Panc1 (cell line): ENCODE measurements at places on chromosomes 5 and 9. TPM values are rescaled to one million over a fixed set of nuclear protein-coding genes. Genes with fewer than 3 reads are reported as not detected.

The OR1Q1 gene
- not detected for total RNA-seq

The GDNF gene
- not detected for total RNA-seq

The KLF4 gene
- total RNA-seq: 5.2 TPM

The SURF4 gene
- 149 TPM for total RNA-seq

The UBAC1 gene
- total RNA-seq: 38.0 TPM

The IFNA13 gene
- total RNA-seq: not detected

The TNFSF8 gene
- total RNA-seq: 0.15 TPM

The RFESD gene
- 2.2 TPM for total RNA-seq

The RASGRF2 gene
- 4.7 TPM for total RNA-seq

The IL3 gene
- total RNA-seq: not detected

The CAMK2A gene
- 0.51 TPM for total RNA-seq

The HMGCR gene
- 113 TPM for total RNA-seq
